ENCODE measurements at places on chromosomes 13 and 19. TPM values are rescaled to one million over a fixed set of nuclear protein-coding genes. Genes with fewer than 3 reads are reported as not detected.

WASF3 gene
- not detected for total RNA-seq

FCER2 gene
- total RNA-seq = not detected

- peaks cover 2% of the 10 kb centered on the region for H3K36me3 ChIP-seq
- DNase-seq = no peak
Observed at GRCh38 chr13:72716776-72717175, 10.7 kb downstream of the MZT1 start.

- H3K36me3 ChIP-seq = no peaks in the 10 kb centered on the region
- H3K4me3 ChIP-seq = no peak overlapping the region
- H3K27me3 ChIP-seq = no peaks in the 10 kb centered on the region
- DNase-seq = no peak
- H3K27ac ChIP-seq = no peak overlapping the region
Observed at GRCh38 chr19:10797541-10798256, 38.3 kb downstream of the TMED1 start.

GRCh38 chr19:294946-295686 lies 3.9 kb upstream of the PLPP2 start:
- H3K27ac ChIP-seq = peak overlapping the region; percentile 42
- no peaks in the 10 kb centered on the region for H3K36me3 ChIP-seq
- H3K27me3 ChIP-seq = no peaks in the 10 kb centered on the region

DNA sequence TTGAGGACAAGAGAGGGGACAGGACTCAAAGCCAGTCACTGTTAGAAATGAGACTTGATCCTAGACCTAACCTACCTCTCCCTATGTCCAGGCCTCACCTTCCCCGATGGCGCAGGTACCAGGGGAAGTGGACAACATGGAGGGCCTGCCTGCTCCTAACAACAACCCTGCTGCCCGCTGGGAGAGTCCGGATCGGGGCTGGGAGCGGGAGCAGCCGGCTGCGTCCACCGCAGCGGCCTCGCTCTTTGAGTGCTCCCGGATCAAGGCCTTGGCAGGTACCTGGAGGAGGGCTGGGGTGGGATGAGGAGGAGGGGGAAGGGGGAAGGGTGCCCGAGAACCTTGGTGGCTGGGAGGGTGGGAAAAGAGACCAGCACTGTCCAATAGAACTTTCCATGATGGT lies 5.7 kb downstream of the SPTBN4 start:
- no peak for DNase-seq
- no peaks in the 10 kb centered on the region for H3K27me3 ChIP-seq
- H3K27ac ChIP-seq = no peak overlapping the region
- no peak overlapping the region for H3K4me3 ChIP-seq
- H3K36me3 ChIP-seq = no peaks in the 10 kb centered on the region
